ENCODE measurements at places on chromosomes 11 and 22. TPM values are rescaled to one million over a fixed set of nuclear protein-coding genes. Genes with fewer than 3 reads are reported as not detected.

XKR3 gene
- not detected for total RNA-seq

DNA sequence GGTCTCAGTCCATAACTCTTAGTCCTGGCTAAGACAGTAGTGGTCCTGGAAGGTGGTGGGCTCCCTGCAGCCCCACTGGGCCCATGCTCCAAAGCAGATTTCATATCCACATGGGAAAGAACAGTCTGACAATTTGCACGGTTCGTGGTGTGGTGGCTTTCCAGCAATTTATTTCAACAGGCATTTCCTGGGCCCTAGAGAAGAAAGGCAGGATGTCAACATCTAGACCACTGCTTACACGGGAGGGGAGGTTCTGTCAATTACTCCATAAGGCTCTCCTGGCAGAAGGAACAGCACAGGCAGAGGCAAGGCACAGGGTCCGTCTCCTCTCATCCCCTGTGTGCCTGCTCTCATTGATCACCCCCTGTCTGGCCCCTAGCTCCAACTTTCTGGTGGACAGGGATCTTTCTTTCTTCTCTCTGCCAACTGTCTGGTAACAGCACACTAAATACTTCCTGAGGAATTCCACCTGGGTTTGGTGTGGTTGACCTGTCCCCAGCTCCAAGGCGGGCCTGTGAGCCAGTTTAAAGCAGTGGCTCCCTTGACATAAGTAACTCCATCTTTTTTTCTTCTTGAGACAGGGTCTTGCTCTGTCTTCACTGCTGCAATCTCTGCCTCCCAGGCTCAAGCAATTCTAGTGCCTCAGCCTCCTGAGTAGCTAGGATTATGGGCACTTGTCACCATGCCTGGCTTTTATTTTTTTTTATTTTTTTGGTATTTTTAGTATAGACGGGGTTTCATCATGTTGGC, 5.1 kb upstream of the A4GALT start:
- no peak overlapping the region for H3K4me3 ChIP-seq
- H3K4me1 ChIP-seq = no peaks in the 10 kb centered on the region
- no peak for DNase-seq
- H3K27me3 ChIP-seq = no peaks in the 10 kb centered on the region
- no peak overlapping the region for H3K27ac ChIP-seq

UBE2L3 gene
- 38.3 TPM for total RNA-seq

DNA sequence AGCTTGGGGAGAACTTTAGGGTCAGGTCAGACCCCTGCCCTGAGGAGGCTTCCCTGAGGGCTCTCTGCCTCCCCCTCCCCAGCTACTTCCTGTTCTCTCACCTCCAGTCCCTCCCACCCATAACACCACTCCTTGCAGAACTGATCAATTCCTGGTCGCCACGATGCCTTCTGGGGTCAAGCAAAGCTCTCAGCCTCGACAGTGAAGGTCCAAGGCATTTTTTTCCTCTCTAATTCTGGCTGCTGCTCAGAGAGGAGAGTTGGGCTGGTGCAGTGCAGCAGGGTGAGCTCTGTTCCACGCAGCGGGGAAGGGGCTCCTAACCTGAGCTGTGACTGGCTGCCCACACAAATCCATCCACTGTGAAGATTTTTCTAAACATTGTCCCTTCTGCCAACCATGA, 628.4 kb downstream of the BRD1 start:
- no peak for DNase-seq
- H3K27ac ChIP-seq = no peak overlapping the region
- no peaks in the 10 kb centered on the region for H3K4me1 ChIP-seq
- H3K36me3 ChIP-seq = no peaks in the 10 kb centered on the region
- H3K27me3 ChIP-seq = no peaks in the 10 kb centered on the region

MPEG1 gene
- total RNA-seq = 32.1 TPM

DNA sequence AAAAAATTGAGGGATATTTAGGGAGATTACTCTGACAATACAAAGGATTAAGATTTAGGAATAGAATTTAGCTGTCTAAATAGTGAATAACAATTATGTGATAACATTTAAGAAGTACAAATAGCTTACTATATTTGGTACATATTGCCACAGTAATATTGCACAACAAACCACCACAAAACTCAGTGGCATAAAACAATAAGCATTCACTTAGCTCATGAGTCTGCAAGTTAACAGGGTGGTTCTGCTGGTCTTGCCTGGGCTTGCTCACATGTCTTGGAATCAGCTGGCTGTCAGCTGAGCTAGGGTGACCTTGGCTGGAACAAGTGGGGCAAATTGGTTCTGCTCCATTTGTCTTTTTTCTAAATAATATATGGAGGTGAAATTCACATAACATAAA, 115.1 kb downstream of the DCDC1 start:
- no peaks in the 10 kb centered on the region for H3K4me1 ChIP-seq
- no peaks in the 10 kb centered on the region for H3K36me3 ChIP-seq
- no peak overlapping the region for H3K4me3 ChIP-seq
- H3K27ac ChIP-seq = no peak overlapping the region
- no peak for DNase-seq

USP2 gene
- 0.68 TPM for total RNA-seq

- H3K4me1 ChIP-seq = no peaks in the 10 kb centered on the region
- H3K36me3 ChIP-seq = no peaks in the 10 kb centered on the region
- no peak for DNase-seq
- no peak overlapping the region for H3K27ac ChIP-seq
- no peaks in the 10 kb centered on the region for H3K27me3 ChIP-seq
These were observed 6.0 kb downstream of the DENND6B start for GRCh38 chr22:50320671-50321325.

OR8K1 gene
- total RNA-seq = not detected

H19 gene
- 85.8 TPM for total RNA-seq

- no peaks in the 10 kb centered on the region for H3K36me3 ChIP-seq
- no peaks in the 10 kb centered on the region for H3K27me3 ChIP-seq
- no peak overlapping the region for H3K27ac ChIP-seq
- DNase-seq = no peak
- no peaks in the 10 kb centered on the region for H3K4me1 ChIP-seq
These were observed 67.3 kb downstream of the IMMP1L start for GRCh38 chr11:31442086-31442485.

GRCh38 chr11:30758012-30758411, 171.9 kb upstream of the MPPED2 start:
- H3K27ac ChIP-seq = no peak overlapping the region
- H3K36me3 ChIP-seq = no peaks in the 10 kb centered on the region
- peaks cover 12% of the 10 kb centered on the region for H3K4me1 ChIP-seq
- no peak for DNase-seq
- no peak overlapping the region for H3K4me3 ChIP-seq

DNA sequence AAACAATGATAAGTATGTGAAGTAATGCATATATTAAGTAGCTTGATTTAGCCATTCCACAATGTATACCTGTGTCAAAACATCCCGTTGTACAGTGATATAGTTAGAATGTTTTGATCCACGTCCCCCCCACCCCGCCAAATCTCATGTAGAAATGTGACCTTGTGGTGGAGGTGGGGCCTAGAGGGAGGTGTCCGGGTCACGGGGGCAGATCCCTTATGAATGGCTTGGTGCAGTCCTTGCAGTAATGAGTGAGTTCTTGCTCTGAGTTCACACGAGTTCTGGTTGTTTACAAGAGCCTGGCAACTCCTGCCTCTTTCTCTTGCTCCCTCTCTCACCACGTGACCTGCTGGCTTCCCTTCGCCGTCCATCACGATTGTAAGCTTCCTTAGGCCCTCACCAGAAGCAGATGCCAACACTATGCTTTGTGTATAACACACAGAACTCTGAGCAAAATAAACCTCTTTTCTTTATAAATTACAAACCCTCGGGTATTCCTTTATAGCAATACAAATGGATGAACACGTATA, 41.6 kb downstream of the FANCF start:
- no peaks in the 10 kb centered on the region for H3K36me3 ChIP-seq
- DNase-seq = no peak
- H3K4me3 ChIP-seq = no peak overlapping the region
- H3K4me1 ChIP-seq = no peaks in the 10 kb centered on the region

NPAS4 gene
- total RNA-seq = 6.6 TPM

GRCh38 chr22:22927196-22927887, 39.7 kb downstream of the IGLL5 start:
- no peak overlapping the region for H3K4me3 ChIP-seq
- no peak for DNase-seq
- H3K27ac ChIP-seq = no peak overlapping the region
- no peaks in the 10 kb centered on the region for H3K27me3 ChIP-seq
- no peaks in the 10 kb centered on the region for H3K36me3 ChIP-seq

- H3K4me1 ChIP-seq = no peaks in the 10 kb centered on the region
- no peak overlapping the region for H3K27ac ChIP-seq
- DNase-seq = peak; percentile 22
- no peak overlapping the region for H3K4me3 ChIP-seq
- no peaks in the 10 kb centered on the region for H3K27me3 ChIP-seq
These were observed 26.9 kb upstream of the CD82 start for GRCh38 chr11:44538375-44539054.

DNA sequence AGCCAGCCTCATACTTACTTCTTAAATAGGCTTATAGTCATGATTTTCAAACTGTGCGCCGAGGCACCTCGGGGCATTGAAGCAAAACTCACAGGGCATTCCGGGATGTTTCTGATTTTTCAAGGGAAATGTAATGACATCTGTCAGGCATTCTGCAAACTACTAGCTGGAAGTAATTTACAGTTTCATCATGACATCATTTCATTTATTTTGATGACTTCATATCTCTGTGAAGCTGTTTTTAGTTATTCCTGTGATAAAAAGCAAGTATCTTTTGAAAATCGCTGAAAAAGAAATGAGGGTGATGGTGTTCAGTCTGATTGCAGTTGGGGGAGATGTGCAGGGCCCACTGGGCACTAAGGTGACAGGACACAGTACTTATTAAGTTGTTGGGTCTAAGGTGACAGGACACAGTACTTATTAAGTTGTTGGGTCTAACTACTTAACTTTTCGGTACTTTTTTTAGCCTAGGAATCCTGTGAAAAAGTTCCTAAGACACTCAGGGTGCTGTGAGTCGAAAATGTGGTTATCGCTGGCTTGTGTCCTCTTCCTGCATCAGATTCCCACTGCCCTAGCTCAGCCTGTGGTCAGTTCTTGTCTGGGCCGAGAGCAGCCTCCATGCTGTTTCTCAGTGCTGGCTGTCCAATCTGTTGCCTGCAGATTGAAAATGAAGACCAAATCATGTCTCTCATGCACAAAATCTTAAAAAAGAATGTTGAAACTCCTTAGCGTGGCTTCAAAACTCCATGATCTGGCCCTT, 42.6 kb downstream of the APLP2 start:
- H3K36me3 ChIP-seq = peaks cover 15% of the 10 kb centered on the region
- H3K4me3 ChIP-seq = no peak overlapping the region
- no peak for DNase-seq
- H3K27ac ChIP-seq = no peak overlapping the region

- DNase-seq = peak; percentile 50
- H3K4me1 ChIP-seq = peaks cover 10% of the 10 kb centered on the region
- peak within 1 kb of the TSS; percentile 79 for H3K4me3 ChIP-seq
These were observed at the start of gene TMEM126A for GRCh38 chr11:85647604-85648299. Gene TMEM126A, plus strand, starts transcription at chr11:85647967. Its CDS starts 2,289 bp downstream, at chr11:85650256.

GRCh38 chr11:113470233-113470632, 5.0 kb downstream of the DRD2 start:
- H3K27me3 ChIP-seq = no peaks in the 10 kb centered on the region
- peaks cover 5% of the 10 kb centered on the region for H3K4me1 ChIP-seq
- no peaks in the 10 kb centered on the region for H3K36me3 ChIP-seq

OR10AG1 gene
- total RNA-seq = not detected

GRCh38 chr11:61639816-61640443, 40.3 kb upstream of the DAGLA start:
- H3K27me3 ChIP-seq = no peaks in the 10 kb centered on the region
- no peaks in the 10 kb centered on the region for H3K36me3 ChIP-seq
- no peak overlapping the region for H3K27ac ChIP-seq
- H3K4me3 ChIP-seq = no peak overlapping the region
- no peak for DNase-seq

CLCF1 gene
- total RNA-seq = 38.1 TPM

- H3K4me3 ChIP-seq = no peak overlapping the region
- H3K27me3 ChIP-seq = no peaks in the 10 kb centered on the region
- no peak overlapping the region for H3K27ac ChIP-seq
- H3K36me3 ChIP-seq = no peaks in the 10 kb centered on the region
These were observed 1251.7 kb upstream of the RAG2 start for GRCh38 chr11:37849706-37850105.
